ENCODE measurements at places on chromosomes 11 and 22.
A peak's percentile ranks its signal among the peaks of the same experiment; 100 is the strongest.

DNA sequence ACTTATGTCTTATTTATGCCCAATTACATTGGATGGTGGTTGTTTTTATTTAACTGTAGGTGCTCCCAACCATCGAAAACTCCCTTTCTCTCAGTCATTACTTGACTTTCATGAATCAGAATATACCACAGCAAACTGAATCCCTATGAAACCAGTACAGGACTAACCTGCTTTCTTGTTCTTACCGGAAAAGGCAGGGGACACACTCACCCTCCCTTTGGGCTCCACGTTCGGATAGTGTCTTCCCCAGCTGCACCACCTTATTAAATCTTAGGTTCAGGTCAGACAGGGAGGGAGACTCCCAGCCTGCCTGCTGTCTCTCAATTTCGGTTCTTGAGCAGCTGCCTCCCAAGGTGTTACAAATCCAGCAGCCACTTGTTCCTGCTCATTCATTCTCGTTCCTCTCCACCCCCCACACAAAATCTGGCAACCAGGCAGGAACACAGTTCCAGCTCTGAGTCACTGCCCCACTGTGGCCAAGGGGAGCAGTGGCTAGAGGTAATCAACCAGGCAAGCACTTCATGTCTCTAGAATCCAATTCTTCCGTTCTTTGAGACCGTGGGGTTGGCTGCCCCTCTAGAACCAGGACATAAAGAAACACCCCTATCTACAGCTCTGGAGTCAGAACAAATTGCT, 133.0 kb downstream of the PLEKHA7 start:
- peak; percentile 37 for DNase-seq

- DNase-seq, result no peak
Observed at GRCh38 chr22:23518376-23519187, 61.5 kb downstream of the IGLL1 start.

GRCh38 chr11:114192841-114193389, 103.3 kb upstream of the NNMT start:
- peak; percentile 22 for DNase-seq

- DNase-seq, result no peak
Observed at GRCh38 chr22:24968066-24968561, 15.6 kb downstream of the KIAA1671 start.

- DNase-seq, result no peak
Observed at GRCh38 chr22:47059701-47060161, 297.3 kb downstream of the TBC1D22A start.

GRCh38 chr11:12397931-12398334, 20.6 kb downstream of the PARVA start:
- DNase-seq, result no peak

GRCh38 chr11:78031629-78032028, 8.6 kb upstream of the KCTD14 start:
- no peak for DNase-seq

DNA sequence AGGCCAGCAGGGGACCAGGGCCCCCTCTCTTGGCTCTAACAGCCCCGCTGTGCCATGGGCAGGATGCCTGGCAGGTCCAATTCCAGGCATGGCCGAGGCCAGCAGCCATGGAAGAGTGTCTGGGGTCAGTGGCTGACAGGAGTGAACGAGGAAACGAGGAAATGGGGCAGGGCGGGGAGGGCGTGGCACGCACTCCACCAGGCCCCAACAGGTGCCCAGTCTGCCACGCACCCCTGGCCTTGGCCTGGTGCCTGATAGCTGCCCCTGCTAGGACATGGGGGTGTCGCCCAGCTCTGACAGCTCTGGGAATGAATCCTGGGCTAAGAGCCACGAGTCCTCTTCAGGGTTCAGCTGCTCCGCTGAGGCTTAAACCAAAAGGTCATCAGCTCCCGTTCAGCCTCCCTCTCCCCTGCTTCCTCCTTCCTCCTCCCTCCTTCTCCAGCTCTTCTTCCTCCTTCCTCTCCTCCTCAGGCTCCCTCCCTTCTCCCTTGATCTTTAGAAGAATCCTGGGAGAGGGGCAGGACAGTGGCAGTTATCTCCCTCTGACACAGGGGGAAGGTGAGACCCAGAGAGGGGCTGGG, 11.5 kb upstream of the TBC1D22A start:
- no peak for DNase-seq

- no peak for DNase-seq
Observed at GRCh38 chr11:67213178-67213621, 53.1 kb upstream of the GRK2 start.

GRCh38 chr11:21582791-21583190, 610.1 kb upstream of the ANO5 start:
- DNase-seq, result no peak

DNA sequence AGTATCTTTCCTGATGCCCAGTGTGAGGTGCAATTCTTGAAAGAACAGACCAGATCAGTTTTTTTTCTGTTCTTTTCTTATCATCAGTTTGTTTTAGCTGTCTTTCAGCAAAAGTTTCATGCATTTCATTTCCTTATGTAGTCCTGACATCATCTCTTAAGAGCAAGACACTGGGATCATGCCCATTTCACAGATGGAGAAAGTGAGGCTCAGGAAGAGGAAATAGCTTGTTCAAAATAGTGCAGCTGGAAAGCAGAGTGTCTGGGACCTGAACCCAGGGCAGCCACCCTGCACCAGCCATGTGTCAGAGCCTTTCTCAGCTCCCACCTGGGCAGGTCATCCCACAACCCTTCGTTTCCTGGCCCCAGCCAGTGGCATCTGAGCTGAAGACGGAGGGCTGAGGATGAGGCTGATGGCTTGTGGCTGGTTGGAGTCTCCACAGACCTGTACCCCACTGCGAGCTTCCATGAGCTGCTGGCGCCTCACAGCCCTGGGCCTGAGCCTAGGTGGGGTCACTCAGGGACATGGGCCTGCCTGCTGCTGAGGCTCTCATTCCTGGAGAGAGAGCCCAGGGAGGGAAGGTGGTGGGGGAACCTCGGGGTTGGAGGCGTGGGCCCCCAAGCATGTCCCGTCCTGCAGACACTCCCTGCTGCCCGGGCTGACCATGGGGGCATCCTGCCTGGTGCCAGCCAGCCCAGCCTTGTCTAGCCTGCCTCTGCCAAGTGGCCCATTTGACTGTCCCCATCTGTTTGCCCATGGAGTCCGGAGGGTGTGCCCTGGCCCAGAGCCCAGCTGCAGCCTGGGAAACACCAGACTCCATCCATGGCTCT, 61.8 kb downstream of the SMIM38 start:
- DNase-seq, result no peak

DNA sequence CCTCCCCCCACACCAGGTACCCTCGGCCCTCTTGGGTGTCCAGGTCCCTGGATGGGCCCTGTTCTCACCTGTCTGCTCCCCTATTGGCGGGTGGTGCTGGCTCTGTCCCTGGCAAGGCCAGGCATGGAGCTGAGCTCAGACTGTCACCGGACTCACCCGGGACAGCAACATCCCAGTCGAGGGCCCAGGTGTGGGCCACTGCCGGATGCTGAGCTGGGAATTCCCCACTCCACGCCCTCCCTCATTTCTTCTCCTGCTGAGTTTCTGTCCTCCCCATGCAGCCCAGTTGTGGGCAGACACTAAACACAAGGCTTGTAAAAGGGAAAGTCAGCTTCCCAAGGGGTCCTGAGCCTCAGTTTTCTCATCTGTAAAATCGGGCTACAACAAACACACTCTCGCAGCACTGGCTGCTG, 2.0 kb upstream of the AP5B1 start:
- DNase-seq, result no peak

DNA sequence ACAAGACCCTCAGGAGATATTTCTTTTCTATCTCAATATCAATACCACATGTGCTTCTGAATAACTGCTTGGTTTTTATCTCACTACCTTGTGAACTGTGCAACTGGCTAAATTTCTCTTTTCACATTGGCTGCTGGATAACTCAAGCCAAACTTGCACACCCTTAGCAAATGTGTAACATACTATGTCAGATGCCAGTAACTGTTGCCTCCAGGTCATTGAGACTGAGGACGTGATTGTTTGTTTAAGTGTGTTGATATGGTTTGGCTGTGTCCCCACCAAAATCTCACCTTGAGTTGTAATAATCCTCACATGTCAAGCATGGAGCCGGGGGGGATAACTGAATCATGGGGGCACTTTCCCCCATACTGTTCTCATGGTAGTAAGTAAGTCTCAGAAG, 90.2 kb upstream of the LIN7C start:
- no peak for DNase-seq

DNA sequence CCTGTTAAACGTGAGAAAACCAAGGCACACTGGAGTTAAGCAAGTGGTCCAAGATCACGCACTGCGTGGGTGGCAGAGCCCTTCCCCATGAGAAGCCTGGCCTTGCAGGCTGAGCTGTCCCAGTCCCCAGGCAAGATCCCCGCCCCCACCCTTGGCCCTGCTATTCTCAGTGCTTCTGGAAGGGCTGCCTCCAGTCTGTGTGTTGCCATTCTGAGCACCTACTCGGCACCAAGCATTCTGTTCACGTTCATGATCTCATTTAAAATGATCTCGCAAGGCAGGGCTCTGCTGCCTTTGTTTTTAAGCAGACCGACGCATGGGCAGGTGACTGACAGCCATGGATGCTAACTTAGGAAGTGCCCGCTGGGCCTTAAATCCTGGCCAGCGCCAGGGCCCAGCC, 62.8 kb downstream of the PHF21B start:
- DNase-seq, result no peak

GRCh38 chr11:74577624-74578396, 14.6 kb upstream of the POLD3 start:
- DNase-seq, result no peak

DNA sequence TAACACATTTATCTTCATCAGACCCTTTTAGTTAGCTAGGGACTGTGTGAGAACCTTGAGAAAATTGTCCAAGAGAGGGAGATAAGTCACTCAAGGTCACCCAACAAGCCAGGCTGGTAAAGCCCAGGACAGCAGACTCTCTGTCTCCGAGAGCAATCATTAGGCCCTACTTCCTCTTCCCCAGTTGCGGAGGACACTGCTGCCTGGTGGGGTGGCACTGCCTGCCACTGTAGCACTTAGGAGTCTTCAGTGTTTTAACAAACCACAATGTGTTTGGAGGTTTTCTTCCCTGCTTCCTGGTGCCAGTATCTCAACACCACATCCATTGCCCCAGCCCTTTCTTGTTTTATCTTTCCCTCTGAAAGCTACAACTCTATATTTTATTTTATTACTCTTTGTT, 132.1 kb upstream of the LDLRAD3 start:
- DNase-seq, result peak; percentile 63

GRCh38 chr22:24518771-24519485, 23.8 kb downstream of the UPB1 start:
- DNase-seq, result no peak

Measured in hematopoietic multipotent progenitor cell treated with erythropoietin and hydrocortisone succinate and interleukin-3 and kit ligand, for 8 days (in vitro differentiated cells).